ENCODE measurements at places on chromosomes 11 and 22. TPM values are rescaled to one million over a fixed set of nuclear protein-coding genes. Genes with fewer than 3 reads are reported as not detected.

DNA sequence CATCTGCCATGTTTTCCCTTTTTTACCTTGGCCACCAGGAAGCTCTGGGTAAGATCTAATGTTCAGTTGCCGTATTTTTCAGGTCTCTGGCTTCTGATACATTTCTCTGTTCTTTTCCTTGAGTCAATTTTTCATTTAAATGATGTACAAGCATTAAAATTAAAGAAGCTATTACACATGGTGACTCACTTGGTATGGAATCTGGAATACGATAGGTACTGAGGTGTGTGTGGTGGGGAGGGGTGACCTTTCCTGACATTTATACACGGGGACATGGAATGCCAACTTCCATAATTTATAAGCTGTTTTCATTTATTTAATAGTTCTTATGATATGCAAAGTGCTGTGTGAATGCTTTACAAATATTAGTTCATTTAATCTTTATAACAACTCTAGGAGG, 47.8 kb upstream of the ALX4 start:
- H3K27ac ChIP-seq: no peak overlapping the region
- 0 out of 2 replicates have a peak, but pooled peaks cover 3% of the 10 kb centered on the region for H3K4me1 ChIP-seq
- H3K36me3 ChIP-seq: no peaks in the 10 kb centered on the region
- H3K4me3 ChIP-seq: no peak overlapping the region
- peaks cover 3% of the 10 kb centered on the region for H3K27me3 ChIP-seq

GRCh38 chr11:69912911-69913451, 93.8 kb upstream of the FGF3 start:
- no peak overlapping the region for H3K4me3 ChIP-seq
- no peak overlapping the region for H3K27ac ChIP-seq
- H3K27me3 ChIP-seq: peaks cover 24% of the 10 kb centered on the region

- H3K36me3 ChIP-seq: no peaks in the 10 kb centered on the region
- no peak overlapping the region for H3K27ac ChIP-seq
- H3K27me3 ChIP-seq: peaks cover 3% of the 10 kb centered on the region
- DNase-seq: no peak
These were observed 15.9 kb upstream of the LRRC32 start for GRCh38 chr11:76686261-76687079.

The ZNF280B gene
- 5.9 TPM for total RNA-seq

DNA sequence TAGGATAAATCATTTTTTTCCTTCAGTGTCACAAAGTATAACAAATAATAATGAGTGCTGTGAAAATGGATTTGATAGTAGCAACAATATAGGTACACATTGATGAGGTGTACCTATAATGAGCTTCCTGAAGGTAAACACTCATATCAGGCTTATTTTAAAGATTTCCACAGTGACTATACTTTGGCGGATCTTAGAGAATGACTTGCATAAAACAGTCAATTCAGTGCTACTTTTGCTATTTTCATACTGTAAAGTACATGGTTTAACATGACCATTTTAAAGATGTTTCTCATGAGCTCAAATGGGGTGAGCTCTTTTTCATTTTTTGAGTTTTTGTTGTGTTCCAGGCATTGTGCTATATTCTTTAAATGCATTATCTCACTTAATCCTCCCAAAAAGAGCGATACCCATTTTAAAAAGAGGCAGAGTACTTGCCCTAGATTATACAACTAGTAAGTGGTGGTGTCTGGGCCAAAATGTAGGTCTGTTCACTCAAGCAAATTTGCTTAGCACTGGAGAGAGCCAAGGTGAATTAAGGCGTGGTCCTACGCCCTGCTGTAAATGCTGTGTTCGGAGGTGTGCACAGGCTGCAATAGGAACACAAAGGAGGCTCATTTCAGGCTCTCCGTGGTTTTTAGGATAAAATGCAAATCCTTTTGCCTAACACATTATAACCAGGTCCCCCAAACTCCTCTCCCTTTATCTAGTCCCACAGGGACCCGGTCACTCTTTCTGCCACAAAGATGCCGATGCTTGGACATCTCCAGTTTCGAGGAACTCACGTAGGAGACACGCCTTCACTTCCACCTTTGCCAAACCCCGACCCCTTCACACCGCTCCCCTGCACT, 617 bp upstream of the ALKBH3 start:
- peaks cover 70% of the 10 kb centered on the region for H3K27me3 ChIP-seq
- H3K4me1 ChIP-seq: peaks cover 9% of the 10 kb centered on the region
- H3K27ac ChIP-seq: no peak overlapping the region
- peak overlapping the region; percentile 79 for H3K4me3 ChIP-seq

The POTEH gene
- total RNA-seq: not detected

- H3K36me3 ChIP-seq: no peaks in the 10 kb centered on the region
- H3K4me1 ChIP-seq: peaks cover 13% of the 10 kb centered on the region
- no peak overlapping the region for H3K4me3 ChIP-seq
- no peak overlapping the region for H3K27ac ChIP-seq
These were observed 334.9 kb downstream of the OPCML start for GRCh38 chr11:133197425-133197824.

DNA sequence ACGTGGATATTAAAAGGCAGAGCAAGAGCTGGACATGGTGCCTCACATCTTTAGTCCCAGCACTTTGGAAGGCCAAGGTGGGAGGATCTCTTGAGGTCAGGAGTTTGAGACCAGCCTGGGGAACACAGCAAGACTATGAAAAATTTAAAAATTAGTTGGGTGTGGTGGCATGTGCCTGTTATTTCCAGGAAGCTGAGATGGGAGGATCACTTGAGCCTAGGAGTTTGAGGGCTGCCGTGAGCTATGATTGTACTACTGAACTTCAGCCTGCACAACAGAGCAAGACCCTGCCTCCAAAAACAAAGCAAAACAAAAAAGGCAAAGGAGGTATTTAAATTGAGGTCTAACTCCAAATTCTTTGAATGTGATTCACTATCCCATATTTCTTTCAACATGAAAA, 23.5 kb downstream of the RDX start:
- H3K36me3 ChIP-seq: peaks cover 46% of the 10 kb centered on the region
- H3K4me1 ChIP-seq: no peaks in the 10 kb centered on the region
- no peak overlapping the region for H3K27ac ChIP-seq
- no peak overlapping the region for H3K4me3 ChIP-seq
- H3K27me3 ChIP-seq: no peaks in the 10 kb centered on the region
- no peak for DNase-seq

DNA sequence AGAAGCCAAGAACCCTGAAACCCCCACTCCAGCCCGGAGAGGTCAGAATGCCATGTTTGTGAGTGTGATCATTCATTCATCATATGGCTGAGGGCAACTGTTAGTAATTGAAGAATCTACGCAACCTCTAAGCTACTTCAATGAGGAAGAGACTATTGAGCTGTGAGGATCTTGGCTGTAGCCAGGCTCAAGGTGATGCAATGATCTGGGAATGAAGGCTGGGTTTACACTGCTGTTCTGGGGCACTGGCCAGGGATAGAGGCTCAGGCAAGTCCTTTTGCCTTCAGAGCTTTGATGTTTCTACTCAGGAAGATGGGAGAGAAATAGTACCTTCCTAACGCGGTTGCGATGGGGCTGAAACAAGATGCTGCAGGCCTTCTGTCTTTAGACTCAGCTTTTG, 12.9 kb downstream of the CRYBB2 start:
- H3K27me3 ChIP-seq: peaks cover under 1% of the 10 kb centered on the region
- H3K27ac ChIP-seq: no peak overlapping the region
- no peak overlapping the region for H3K4me3 ChIP-seq
- H3K36me3 ChIP-seq: no peaks in the 10 kb centered on the region
- H3K4me1 ChIP-seq: no peaks in the 10 kb centered on the region

GRCh38 chr11:103413266-103413888, 304.2 kb downstream of the DYNC2H1 start:
- peaks cover 5% of the 10 kb centered on the region for H3K4me1 ChIP-seq
- H3K27ac ChIP-seq: no peak overlapping the region
- no peaks in the 10 kb centered on the region for H3K27me3 ChIP-seq
- H3K36me3 ChIP-seq: no peaks in the 10 kb centered on the region

DNA sequence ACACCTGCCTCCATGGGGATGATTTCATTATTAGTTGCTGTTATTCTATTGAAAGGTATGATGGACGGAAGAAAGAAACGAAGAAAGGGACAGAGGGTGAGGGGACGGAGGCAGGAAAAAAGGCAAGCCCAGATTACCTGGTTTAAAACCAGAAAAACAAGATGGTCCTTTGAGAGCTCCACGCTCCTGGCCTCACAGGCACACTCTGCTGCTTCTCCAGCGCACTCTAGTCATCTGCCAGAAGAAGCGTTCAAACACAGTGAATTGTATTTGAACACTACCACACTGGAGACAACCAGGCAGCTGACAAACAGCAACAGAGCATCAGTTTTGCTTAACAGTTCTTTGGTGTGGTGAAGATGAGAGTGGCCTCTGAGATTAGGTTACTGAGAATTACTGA, 216.9 kb downstream of the CADM1 start:
- no peak for DNase-seq
- H3K4me3 ChIP-seq: no peak overlapping the region
- H3K27me3 ChIP-seq: no peaks in the 10 kb centered on the region
- H3K27ac ChIP-seq: no peak overlapping the region
- H3K36me3 ChIP-seq: no peaks in the 10 kb centered on the region

DNA sequence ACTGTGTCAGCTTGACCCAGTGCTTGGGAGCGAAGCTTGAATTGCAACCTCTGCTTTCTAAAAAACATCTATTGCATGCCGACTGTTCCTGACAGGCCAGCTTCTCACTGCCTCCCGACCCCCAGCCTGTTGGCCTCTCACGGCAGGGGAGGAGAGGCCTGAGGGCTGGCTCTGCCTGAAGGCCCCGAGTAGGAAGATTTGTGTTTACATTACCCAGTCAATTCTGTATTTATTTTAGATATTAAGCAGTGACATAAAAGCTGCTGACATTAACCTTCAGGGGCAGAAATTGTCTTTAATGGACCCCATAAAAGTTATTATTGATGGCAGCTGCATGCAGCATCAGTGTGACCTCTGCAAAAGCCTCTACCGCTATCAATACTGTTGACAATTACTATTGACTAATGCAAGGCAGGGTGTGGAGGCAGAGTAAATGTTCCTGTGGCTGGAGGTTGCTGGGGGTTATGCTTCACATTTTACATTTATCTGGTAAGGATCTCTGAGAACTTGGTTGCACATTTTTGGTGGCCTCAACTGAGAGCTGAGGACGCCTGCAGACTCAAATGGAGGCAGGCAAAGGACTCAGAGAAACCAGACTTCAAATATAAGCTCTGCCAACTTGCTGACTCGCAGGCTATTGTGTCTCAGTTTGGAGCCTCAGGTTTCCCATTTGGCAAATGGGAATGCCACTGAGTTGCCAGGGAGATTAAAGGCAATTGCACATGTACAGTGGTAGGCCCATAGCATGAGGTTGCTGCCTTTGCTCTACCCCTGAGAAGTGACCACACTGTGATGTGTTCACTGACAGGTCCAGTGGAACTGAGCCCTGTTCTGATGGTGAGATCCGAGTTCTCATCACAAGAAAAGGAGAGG, 380.5 kb downstream of the TENM4 start:
- H3K4me3 ChIP-seq: no peak overlapping the region
- H3K4me1 ChIP-seq: peaks cover 33% of the 10 kb centered on the region
- H3K36me3 ChIP-seq: no peaks in the 10 kb centered on the region
- no peak for DNase-seq
- no peaks in the 10 kb centered on the region for H3K27me3 ChIP-seq

The LIF gene
- 7.2 TPM for total RNA-seq

DNA sequence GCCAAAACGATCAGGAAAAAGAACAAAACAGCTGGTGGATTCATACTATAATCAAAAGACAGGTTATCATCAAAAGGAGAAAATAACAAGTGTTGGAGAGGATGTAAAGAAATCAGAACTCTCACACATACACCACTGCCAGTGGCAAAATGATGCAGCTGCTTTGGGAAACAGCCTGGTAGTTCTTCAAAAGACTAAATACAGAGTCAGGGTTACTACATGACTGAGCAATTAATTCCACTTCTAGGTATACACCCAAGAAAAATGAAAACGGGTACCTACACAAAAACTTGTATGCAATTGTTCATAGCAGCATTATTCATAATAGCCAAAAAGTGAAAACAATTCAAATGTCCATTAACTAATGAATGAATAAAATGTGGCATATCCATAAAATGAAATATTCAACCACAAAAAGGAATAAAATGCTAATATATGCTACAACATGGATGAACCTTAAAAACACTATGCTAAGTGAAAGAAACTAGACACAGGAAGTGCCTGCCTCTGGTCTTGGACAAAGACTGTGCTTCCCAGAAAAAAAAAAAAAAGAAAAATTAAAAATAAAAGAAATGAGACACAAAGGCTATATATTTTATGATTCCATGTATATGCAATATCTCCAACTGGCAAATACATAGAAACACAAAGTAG, 8.3 kb downstream of the UEVLD start:
- no peaks in the 10 kb centered on the region for H3K27me3 ChIP-seq
- DNase-seq: no peak
- H3K36me3 ChIP-seq: no peaks in the 10 kb centered on the region
- no peak overlapping the region for H3K27ac ChIP-seq
